ENCODE measurements at places on chromosomes 4 and X.

- DNase-seq: no peak
Observed at GRCh38 chr4:165612936-165613335, 234.1 kb downstream of the CPE start.

GRCh38 chrX:129404670-129405008 is 118.7 kb downstream of the SMARCA1 start:
- DNase-seq: no peak

GRCh38 chrX:31236231-31236630 is 164.4 kb upstream of the FTHL17 start:
- no peak for DNase-seq

- no peak for DNase-seq
Observed at GRCh38 chrX:15748841-15749240, 10.8 kb downstream of the CA5B start.

All from activated CD4-positive, alpha-beta T cell treated with anti-CD3 and anti-CD28 coated beads, Interleukin-2, amount 10 ng/mL, durations not matched to agents 7 days and 5 days (primary cell).